COR-L47 (cell line): ENCODE measurements at places on chromosomes 2 and 18.

DNA sequence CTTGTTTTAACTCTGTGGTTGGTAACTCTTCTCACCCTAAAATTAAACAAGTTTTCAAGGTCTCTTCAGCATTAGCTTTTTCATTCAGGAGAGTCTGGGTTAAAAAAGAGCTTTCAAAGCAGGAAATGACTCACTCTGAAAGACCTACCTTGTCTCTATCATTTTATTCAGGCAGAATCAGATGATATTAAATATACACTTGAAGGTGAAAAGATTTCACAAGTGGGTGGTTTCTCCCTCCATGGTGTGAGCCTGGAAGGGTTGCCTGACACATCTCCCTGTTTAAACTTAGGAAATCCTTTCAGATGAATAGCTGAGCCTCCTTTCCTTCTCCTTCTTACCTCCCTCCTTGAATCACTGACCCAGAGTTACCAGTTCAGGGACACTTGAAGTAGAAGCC is 1402.0 kb upstream of the PIK3C3 start:
- DNase-seq, result no peak

- no peak for DNase-seq
Measured at GRCh38 chr18:29823671-29824070, 1218.9 kb downstream of the DSC3 start.

- DNase-seq, result no peak
Measured at GRCh38 chr2:203583701-203584100, 48.6 kb upstream of the RAPH1 start.

DNA sequence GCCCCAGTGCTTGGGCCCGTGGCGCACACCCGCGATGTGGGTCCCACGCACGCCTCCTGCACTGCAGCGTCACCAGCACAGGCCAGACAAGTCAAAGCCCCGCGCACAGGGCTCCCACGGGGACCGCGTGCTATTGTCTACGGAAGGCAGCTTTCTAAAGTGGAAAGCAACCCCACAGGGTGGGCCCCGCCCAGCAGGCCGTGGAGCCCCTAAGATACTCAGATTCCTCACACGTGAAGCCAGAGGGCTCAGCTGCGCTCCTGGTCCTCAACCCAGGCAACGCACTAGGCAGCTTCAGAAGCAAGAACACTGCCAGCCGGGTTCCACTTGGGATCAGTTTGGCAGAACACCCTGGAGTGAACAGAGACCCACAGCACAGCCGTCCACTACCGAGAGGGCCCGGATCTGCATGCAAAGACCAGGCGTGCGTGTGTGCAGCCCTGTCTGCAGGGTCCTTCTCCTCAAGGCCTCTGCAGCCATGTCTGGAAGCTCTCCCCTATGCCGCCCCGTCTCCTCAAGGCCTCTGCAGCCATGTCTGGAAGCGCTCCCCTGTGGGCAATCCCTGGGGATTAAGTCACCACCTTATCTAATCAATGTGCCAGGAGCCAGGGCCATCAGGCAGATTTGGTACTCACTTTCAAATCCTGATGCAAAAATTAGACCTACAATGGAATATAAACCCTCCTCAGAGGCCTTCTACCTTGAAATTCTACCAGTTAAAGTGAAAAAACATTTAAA is 231.3 kb downstream of the HDAC4 start:
- DNase-seq, result no peak

DNA sequence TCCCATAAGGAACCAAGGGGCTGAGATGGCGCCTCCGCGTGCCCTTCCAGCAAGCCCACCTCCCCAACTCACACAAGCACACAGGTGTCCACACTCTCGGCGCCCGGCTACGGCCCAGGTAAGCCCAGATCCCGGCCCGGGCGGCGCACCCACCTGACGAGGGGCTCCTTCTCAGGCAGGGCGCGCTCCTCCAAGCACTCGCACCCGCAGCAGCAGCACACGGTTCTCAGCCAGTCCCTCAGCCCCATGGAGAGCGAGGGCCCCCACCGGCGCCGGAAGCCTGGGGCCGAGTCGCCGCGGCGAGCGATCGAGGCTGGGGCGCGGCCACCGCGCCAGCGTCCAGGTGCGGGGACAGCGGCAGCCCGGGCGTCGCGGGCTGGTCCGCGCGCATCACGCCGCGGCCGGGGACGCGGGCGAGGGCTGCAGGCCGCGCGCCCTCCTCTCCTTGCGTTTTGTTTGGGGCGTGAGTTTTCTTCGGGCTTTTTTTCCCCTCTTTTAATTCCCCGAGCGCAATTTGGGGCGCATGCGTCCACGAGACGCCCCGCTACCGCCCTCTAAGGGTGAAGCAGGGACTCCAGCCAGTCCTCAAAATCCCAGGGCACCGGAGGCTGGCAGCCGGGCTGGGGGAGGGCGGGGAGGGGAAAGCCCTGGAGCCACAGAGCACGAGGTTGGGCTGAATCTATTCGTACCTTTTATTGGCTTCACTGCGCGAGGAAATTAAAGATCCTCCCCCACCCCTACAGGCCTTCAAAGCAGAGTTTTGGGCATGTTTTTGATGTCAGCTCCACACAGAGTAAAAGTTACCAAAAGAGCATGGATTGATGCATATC is at the start of gene MREG:
Gene MREG (minus strand): TSS at position 472 of the 830 bp plus-strand sequence. CDS start 224 bp downstream, at position 248.
- peak; percentile 83 for DNase-seq
